Hypothalamus (tissue), 51 donors: ENCODE measurements at places on chromosomes 5 and 9.

- DNase-seq = no peak
Measured at GRCh38 chr5:111800351-111800750, 43.4 kb upstream of the NREP start.

- no peak for DNase-seq
Measured at GRCh38 chr9:130663977-130664250, 480 bp upstream of the PRDM12 start.

GRCh38 chr5:5344606-5345005, 77.9 kb upstream of the ICE1 start:
- no peak for DNase-seq

GRCh38 chr9:83043597-83043996, 19.3 kb downstream of the RASEF start:
- DNase-seq = no peak

DNA sequence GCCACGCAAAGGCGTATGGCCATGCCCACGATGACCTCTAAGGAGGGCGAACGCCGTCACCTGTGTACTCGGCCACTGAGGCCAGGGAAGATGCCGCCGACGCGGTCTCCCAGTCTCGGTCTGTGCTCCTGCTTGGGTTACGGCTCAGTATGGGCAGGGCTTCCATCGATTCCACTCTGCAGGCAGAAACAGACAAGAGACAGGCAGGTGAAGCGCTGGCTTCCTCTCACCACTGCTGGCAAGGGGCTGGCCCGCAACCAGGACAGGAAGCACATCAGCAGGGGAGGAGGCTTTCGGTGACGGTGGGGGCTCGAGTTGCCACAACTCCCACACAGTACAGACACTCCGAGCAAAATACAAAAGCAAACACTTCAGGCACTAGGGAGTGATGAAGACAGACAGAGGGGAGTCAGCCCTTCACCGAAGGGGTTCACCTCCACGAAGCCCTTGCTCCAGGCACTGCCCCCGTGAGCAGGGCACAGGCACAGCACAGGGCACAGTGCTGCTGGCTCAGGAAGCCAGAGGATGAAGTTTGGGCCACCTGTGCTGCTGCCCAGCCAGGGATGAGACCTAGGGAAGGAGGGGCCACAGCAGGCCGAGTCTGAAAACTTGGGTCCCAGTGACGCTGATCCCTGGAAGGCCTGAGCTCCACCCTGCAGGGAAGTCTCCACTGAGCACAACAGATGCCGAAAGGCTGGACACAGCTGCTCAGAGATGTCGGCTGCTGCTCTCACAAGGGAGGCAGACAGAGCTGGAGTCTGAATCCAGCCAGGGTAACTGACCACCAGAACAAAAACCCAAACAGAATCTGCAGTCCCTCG, 91.3 kb downstream of the CAMSAP1 start:
- no peak for DNase-seq

- DNase-seq = no peak
Measured at GRCh38 chr5:87912419-87912818, 356.2 kb downstream of the TMEM161B start.

GRCh38 chr5:172434251-172434650, 20.1 kb downstream of the SH3PXD2B start:
- no peak for DNase-seq

GRCh38 chr5:141838326-141839014, 39.7 kb downstream of the PCDH1 start:
- DNase-seq = no peak
